Pulmonary artery endothelial cell (primary cell): ENCODE measurements at places on chromosomes 7 and 10. TPM values are rescaled to one million over a fixed set of nuclear protein-coding genes. Genes with fewer than 3 reads are reported as not detected.

The MXI1 gene
- 8.4 and 9.7 TPM in 2 replicates for total RNA-seq

The PPP1R9A gene
- total RNA-seq: 4.1 and 9.3 TPM in 2 replicates

The PRKG1 gene
- 1.3 TPM in 2 replicates for total RNA-seq

The ATE1 gene
- 27.0 and 36.8 TPM in 2 replicates for total RNA-seq

The RPA3 gene
- total RNA-seq: 23.5 and 28.0 TPM in 2 replicates

The SEMA4G gene
- 0.60 and 0.79 TPM in 2 replicates for total RNA-seq

The OTUD1 gene
- 3.9 and 4.9 TPM in 2 replicates for total RNA-seq

The TRPV5 gene
- not detected in 2 replicates for total RNA-seq

The CYP2W1 gene
- not detected in 2 replicates for total RNA-seq

The LHFPL3 gene
- total RNA-seq: not detected in 2 replicates

The MYL10 gene
- total RNA-seq: not detected in 2 replicates

The STRIP2 gene
- 6.6 and 17.8 TPM in 2 replicates for total RNA-seq

The DDC gene
- total RNA-seq: not detected in 2 replicates

The PDGFA gene
- total RNA-seq: 63.2 and 75.6 TPM in 2 replicates

The PDE6C gene
- total RNA-seq: not detected in 2 replicates

The MSS51 gene
- total RNA-seq: 0.59 and 0.78 TPM in 2 replicates

The SP8 gene
- total RNA-seq: not detected in 2 replicates

The PRKAG2 gene
- total RNA-seq: 18.5 and 22.0 TPM in 2 replicates

The C10orf143 gene
- 0.14 and 0.33 TPM in 2 replicates for total RNA-seq

The CDHR1 gene
- total RNA-seq: not detected in 2 replicates

The GPR37 gene
- 1.7 and 8.1 TPM in 2 replicates for total RNA-seq

The GTPBP10 gene
- total RNA-seq: 7.4 and 14.0 TPM in 2 replicates

The FXYD4 gene
- total RNA-seq: not detected in 2 replicates

The GDF10 gene
- not detected in 2 replicates for total RNA-seq

The TCTN3 gene
- 28.6 and 35.8 TPM in 2 replicates for total RNA-seq

The PAX4 gene
- total RNA-seq: not detected in 2 replicates

The EGFR gene
- total RNA-seq: 2.5 and 3.6 TPM in 2 replicates

The ZNF12 gene
- 12.4 and 15.9 TPM in 2 replicates for total RNA-seq

The LIPK gene
- not detected in 2 replicates for total RNA-seq

The KIN gene
- 5.7 and 5.9 TPM in 2 replicates for total RNA-seq

The MSANTD7 gene
- 22.3 and 27.9 TPM in 2 replicates for total RNA-seq

The FAM180A gene
- not detected in 2 replicates for total RNA-seq

The SNX13 gene
- 26.6 and 29.1 TPM in 2 replicates for total RNA-seq

The DENND10 gene
- 45.9 and 56.3 TPM in 2 replicates for total RNA-seq

The OR2A7 gene
- total RNA-seq: 0.07 and 0.11 TPM in 2 replicates

The LMOD2 gene
- 0.07 TPM in 1 of 2 replicates, not detected in the other for total RNA-seq

The KIAA1549 gene
- total RNA-seq: 1.9 and 2.9 TPM in 2 replicates

The CAMK2B gene
- total RNA-seq: 1.7 and 2.7 TPM in 2 replicates

The PNLIPRP2 gene
- total RNA-seq: not detected in 2 replicates

The POLR2J3 gene
- total RNA-seq: 16.9 and 21.8 TPM in 2 replicates

The COBL gene
- total RNA-seq: not detected in 2 replicates

The POMZP3 gene
- total RNA-seq: 2.3 and 4.8 TPM in 2 replicates

The CYP51A1 gene
- 123 and 245 TPM in 2 replicates for total RNA-seq

The ZNF736 gene
- 5.5 and 10.8 TPM in 2 replicates for total RNA-seq

The NFE2L3 gene
- 66.2 and 68.0 TPM in 2 replicates for total RNA-seq
